EH (cell line): ENCODE measurements at places on chromosomes 11 and 22.

DNA sequence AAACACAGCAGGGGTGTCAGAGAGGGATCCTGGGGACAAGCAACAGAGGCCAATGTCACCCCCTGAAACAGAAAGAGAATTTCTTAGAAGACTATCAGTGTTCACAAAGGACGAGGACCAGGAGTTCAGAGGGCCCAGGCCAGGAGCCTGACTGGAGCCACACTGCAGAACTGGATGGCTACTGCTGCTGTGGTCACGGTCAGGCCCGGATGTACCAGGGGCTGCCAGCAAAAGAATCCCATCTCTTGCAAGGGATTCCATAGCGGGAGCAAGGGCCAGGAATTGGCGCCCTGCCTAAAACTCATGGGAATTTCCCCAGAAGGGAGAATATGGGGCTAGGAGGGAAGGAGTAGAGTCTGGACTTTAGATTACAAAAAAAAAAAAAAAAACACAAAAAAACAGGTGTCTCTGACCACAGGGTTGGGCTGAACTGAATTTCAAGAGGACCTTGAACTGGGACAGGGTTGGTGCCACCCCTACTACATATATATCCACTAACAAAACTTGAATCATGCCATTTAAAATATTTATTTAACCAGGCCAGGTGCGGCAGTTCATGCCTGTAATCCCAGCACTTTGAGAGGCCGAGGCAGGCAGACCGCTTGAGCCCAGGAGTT is 15.7 kb upstream of the KCTD14 start:
- DNase-seq, result peak; percentile 27

GRCh38 chr22:37279331-37280181 is 2.8 kb upstream of the CYTH4 start:
- DNase-seq, result peak; percentile 28

DNA sequence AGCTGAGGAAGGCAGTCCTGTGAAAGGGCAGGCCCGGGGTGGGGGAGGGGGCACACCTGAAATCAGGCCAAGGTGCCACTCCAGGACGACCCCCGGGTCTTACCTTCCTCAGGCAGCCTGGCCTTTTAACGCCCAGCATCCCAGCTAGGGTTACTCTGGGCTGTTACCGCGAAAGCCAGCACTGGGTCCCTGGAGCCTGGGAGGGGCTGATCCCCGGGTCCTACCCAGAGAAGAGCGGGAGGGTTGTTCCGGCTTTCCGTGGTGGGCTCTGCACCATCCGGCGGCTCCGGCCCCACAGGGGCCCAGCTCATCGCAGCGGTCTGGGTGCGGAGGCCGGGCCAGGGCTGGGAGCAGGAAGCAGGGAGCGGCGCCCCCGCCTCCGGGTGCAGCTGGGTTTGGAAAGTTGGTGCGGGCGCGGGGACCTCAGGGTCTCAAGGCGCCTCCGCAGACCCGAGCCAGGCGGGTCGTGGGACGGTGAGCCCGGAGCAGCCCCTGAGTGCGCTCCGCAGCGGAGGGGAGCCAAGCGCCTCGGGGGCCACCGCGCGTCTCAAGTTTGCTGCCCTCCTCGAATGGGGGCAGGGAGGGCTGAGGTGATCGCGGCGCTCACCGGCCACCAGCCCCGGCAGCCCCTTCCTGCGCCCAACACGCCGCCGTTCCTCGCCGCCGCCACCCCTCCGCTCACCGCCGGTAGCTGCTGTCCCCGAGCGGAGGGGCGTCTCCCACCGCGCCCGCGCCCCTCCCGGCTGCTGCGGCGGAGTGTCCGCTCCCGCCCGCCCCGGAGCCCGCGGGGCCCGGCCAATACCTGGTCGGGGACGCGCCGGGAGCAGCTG is 831 bp downstream of the CHST1 start:
- no peak for DNase-seq

DNA sequence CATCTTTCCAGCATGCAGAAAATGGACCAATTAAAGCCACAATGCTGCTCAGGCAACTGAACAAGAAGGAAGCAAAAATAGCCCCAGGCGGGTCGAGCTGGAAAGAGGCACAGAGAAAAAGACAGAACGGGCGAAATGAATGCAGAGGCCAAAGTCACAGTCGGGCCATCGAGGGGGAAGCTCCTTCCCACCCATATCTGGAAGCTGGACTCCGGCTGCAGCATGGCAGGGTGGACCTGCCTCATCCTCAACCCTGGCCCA is 58.6 kb upstream of the PRDM11 start:
- peak; percentile 56 for DNase-seq

DNA sequence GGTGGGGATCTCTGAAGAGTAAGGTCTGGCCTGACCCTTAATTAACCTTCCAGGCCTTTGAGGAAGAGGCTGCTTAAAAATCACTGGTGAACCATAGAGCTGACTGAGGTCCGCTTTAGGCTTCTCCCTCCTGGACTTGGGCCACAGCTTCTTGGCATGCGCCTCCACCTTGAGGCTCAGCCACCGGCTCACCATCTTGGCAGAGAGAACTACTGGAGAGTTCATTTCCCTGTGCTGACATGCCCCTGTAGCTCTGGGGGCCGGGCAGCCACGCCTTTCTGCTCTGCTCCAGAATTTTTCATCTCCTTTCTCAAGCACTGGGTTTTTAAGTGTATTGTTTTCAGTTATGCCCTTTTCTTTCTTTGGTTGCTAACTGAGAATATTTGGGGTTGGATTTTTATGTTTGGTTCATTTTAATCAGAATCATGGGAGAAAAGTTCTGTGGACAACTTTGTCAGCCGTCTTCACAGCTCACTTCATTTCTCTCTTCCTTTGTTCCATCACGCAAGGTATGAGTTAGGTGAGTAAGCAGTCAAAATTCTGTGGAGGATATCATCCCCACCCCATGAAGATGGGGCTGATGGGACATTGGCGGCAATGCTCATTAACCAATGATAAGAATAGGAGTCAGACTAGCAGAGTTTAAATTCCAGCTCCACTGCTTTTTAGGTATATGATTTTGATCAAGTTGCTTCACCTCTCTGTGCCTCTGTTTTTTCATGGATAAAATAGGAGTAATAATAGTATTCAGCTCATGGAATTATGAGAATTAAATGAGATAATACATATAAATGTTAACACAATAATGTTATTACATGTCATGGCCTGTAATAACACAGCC is 103.9 kb downstream of the DBX1 start:
- no peak for DNase-seq

DNA sequence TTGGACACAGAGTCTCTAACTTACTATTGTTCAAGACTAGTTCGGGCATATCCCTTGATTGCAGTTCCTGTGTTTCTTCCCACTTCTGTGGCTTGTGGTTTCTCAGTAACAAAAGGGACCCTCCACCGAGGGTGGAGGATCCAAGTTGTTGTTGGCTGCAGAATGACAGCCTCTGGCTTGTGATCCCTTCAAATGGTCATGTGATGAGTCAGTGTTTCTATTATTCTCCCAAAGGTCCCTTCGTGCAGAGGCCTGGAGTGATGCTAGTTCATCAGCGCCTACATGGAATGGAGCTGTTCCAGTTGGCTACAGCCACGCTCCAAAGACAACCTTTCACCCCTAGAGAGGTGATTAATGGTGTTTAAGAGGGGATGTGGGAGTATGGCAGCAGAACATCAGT is 2.6 kb upstream of the VWCE start:
- peak; percentile 96 for DNase-seq

DNA sequence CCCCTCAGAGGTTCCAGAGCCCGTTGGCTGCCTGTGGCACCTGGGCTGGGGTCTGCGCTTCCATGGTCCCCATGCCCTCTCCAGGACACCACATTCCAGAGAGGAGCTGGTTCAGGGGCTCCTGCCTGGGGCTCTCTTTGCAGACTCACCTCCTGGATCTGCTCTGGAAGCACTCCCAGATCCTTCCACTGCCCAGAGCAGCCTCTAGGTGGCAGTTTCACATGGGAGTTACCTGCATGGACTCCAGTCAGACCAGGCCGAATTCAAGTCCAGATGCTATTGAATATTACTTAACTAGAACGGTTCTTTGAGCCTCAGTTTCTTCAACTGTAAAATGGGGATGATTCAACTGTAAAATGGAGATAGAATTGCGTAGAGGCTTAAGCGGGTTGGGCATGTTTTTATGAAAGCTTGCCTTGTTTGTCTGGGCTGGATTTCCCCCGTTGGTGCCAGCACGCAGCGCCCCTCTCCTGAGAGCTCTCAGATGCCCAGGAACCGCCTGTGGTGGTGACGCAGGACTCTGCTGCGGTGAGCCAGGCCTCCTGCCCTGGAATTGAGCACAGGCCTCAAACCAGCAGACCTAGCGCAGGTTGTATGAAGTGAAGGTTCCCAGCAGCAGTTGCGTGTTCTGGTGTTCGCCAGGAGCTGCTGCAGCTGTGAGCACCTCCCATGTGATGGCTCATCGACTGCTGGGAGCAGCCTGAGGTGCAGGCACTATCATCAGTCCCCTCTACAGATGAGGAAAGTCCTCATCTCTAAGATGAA is 44.2 kb downstream of the LMO1 start:
- peak; percentile 56 for DNase-seq

- no peak for DNase-seq
These were observed 942.9 kb downstream of the BRD1 start for GRCh38 chr22:48884786-48885185.

GRCh38 chr11:35352077-35352888 is 67.1 kb downstream of the SLC1A2 start:
- peak; percentile 69 for DNase-seq

DNA sequence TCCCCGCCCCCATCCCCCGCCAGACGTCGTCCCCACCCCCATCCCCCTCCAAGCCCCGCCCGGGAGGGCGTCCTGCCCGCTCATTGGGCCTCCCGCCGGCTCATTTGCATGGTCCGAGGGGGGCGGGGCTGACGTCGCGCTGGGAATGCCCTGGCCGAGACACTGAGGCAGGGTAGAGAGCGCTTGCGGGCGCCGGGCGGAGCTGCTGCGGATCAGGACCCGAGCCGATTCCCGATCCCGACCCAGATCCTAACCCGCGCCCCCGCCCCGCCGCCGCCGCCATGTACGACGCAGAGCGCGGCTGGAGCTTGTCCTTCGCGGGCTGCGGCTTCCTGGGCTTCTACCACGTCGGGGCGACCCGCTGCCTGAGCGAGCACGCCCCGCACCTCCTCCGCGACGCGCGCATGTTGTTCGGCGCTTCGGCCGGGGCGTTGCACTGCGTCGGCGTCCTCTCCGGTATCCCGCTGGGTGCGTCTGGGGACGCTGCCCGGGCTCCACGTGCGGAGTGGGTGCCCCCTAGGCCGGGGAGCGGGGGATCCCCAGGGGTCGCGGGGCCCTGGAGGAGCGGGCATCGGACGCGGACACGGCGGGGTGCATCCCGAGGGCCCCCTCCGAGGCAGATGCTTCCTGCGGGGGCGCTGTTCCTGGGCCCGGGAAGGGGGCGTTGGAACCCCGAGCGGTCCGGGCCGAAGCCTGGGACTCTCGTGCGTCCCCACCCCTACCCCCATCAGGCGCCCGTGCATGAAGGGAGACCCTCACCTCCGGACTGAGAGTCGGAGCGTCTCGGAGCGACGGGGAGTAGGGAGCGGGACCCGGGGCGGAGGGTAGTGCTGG is at the start of gene PNPLA3:
Gene PNPLA3 (plus strand): TSS at position 175 of the 834 bp plus-strand sequence. CDS start 107 bp downstream, at position 282.
- DNase-seq, result peak; percentile 85

GRCh38 chr11:130278745-130279144 is 36.0 kb downstream of the ZBTB44 start:
- DNase-seq, result no peak

GRCh38 chr22:37205046-37205445 is 7.2 kb downstream of the SSTR3 start:
- no peak for DNase-seq

DNA sequence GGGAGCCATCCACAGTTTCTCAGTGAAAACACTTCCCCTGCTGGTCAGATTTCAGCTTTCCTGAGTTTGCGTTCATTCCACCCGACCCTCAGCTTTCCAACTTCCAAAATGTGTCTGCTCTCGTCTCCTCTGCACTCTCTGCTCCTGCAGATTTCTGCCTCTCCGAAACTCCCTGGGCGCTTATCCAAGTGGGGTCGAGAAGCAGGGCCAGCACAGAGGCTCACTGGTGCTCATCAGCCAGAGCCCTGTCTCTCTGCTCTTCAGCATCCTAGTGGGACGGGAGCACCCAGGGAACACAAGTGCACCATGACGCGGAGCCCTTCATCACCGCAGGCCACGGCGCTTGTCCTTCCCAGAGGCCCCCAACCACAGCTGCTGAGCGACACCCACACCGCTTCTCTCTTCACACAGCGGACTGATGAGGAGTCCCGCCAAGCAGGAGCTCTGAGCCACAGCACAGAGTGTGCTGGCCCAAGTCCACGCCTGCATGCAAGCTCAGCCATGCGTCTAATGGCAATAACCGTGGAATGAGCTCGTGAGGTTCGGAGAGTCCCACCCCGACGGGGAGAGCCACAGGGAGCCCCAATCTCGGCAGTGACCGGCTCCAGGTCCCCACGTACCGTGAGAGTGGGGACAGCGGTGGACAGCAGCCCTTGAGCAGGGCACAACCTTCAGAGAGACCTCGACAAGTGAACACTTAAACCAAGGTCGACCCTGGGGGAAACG is 27.9 kb upstream of the MOB2 start:
- DNase-seq, result no peak

DNA sequence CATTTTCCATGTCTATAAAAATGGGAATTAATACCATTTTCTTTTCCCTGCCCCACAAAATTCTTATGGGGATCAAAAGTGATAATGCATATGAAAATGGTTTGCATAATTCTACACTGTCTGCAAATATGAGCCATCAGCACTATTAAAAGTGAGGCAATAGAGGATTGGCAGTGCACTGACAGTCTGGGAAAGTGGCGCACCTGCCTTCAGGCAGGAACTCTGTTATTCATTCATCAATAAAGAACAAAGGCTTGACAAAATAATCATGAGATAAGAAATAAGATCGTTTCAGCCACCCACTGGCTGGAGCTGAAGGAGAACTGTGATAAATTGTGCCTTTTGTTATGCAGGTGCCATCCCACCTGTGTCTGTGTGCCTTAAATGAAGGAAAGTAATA is 49.5 kb downstream of the ARFGAP2 start:
- no peak for DNase-seq

DNA sequence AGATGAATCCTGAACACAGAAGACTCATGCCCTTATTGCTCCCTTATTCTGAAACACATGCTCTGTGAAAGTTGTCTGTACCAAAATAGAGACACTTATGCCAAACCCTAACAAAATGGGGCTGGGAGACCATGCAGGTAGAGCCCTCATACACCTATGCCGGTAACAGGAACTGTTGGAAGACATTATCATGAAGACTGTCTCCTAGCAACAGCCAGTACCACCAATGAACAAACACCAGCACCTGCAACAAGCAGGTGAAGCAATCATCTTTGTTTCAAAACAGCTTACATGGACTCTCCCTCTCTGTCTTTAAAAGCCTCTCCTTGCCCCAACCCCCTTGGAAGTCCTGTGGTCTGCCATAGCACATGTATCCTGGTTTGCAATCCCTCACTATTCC is 17.2 kb downstream of the SLC5A4 start:
- DNase-seq, result no peak

DNA sequence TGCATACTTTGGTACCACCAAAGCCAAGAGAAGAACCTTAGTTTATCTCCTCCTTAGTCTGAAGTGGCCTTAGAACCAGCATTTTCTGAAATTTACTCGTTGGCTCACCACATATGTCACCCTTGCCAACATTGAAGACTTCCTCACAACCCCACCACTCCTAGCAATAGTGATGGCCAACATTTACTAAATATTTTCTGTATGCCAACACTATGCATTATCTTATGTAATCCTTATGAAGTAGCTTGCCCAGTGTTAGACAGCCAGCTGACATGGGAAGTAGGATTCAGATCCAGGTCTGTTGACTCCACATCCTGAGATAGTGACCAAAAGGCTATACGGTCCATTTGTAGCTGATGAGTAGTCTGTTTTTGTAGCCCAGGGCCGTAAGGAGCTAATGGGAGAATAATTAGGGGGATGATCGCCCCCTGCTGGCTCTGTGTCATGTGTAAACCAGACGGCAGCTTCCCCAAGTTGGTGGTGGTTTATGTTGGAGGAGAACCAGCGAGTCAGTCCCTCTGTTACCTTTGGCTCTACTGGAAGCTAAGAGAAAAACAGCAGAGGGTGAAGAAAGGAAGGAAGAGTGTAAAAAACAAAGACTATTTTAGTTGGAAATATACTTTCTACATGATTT is 120.5 kb upstream of the RASSF10 start:
- peak; percentile 92 for DNase-seq
